NCI-H187 treated with DMSO at 0.1 percent for 48 hours (cell line): ENCODE measurements at places on chromosomes 2 and 18.

GRCh38 chr2:67108231-67108630, 288.9 kb upstream of the ETAA1 start:
- no peak for DNase-seq

DNA sequence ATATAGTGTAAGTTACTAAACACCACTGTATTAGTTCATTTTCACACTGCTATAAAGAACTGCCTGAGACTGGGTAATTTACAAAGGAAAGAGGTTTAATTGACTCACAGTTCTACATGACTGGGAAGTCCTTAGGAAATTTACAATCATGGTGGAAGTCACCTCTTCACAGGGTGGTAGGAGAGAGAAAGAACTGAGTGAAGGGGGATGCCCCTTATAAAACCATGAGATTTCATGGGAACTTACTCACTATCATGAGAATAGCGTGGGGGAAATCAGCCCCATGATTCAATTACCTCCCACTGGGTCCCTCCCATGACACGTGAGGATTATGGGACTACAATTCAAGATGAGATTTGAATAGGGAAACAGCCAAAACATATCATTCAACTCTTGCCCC, 618.0 kb downstream of the NYAP2 start:
- no peak for DNase-seq

GRCh38 chr18:68839701-68840100, 41.8 kb downstream of the CCDC102B start:
- no peak for DNase-seq

GRCh38 chr18:21049306-21049705, 62.3 kb downstream of the ROCK1 start:
- no peak for DNase-seq

- DNase-seq, result no peak
Measured at GRCh38 chr2:160257041-160257742, 57.1 kb upstream of the ITGB6 start.

DNA sequence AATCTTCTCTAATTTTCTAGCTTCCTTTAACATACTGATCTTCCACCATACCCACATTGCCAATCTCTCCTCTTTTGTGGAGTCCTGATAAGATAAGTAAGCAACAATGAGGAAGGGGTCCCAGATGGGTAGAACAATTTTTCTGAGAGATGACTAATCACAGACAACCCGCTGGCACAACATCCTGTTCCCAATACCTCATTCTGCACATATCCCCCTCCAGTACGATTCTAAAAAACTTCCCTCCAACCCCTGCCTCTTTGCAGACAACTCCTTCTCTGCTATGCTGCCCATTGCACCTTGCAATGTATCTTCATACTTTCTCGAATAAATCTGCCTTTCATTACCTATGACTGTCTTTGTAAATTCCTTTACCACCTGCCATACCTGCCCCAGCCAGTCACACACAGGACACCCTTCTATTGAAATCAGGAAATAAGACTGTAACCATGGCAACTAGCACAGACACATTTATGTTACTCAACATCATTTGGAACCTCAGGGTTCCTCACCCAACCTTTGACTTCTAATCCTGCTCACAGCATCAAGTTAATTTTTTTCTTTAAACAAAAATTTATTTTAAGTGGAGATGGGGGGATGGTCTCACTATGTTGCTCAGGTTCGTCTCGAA, 7.4 kb upstream of the EXOC6B start:
- no peak for DNase-seq

DNA sequence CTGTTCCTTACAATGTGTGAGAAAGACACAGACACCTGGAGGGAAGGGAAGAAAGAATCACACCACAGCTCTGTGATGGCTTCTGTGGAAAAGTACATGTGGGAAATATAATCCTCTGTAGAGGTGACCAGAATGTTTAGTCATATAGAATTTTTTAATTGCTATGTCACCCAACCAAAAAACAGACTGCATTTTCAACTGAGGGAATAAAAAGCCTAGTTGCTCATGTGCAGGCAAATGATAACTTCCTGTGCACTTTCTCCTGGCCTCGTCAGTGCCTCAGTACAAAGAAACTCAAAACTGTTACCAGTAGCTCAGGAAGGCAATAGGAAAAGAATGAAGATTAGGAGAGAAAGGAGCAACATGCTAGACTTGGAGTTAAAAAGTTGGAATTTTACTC, 326.8 kb downstream of the OSR1 start:
- DNase-seq, result no peak
